ENCODE measurements at places on chromosomes 3 and 15. TPM values are rescaled to one million over a fixed set of nuclear protein-coding genes. Genes with fewer than 3 reads are reported as not detected.

GRCh38 chr15:80834906-80835305 is 55.7 kb downstream of the CEMIP start:
- no peak for DNase-seq

DNA sequence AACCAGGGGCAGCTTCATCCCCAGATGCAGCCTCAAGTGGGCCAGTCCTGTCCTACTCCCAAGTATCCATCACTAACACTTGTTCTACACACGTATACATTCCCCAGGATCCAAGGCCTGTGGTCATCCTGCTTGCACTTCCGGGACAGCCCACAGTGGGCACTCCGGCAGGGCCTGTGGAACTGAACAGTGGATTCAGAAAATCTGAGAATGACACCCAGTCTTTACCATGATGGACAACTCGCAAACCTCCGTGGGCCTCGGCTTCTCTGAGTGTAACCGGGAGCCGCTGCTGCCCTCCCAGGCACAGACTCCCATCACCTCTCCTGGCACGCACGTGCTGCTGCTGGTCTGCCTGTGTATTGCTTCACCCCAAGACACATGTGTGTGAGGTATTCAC is 59.6 kb downstream of the ATP10A start:
- DNase-seq = no peak

DNA sequence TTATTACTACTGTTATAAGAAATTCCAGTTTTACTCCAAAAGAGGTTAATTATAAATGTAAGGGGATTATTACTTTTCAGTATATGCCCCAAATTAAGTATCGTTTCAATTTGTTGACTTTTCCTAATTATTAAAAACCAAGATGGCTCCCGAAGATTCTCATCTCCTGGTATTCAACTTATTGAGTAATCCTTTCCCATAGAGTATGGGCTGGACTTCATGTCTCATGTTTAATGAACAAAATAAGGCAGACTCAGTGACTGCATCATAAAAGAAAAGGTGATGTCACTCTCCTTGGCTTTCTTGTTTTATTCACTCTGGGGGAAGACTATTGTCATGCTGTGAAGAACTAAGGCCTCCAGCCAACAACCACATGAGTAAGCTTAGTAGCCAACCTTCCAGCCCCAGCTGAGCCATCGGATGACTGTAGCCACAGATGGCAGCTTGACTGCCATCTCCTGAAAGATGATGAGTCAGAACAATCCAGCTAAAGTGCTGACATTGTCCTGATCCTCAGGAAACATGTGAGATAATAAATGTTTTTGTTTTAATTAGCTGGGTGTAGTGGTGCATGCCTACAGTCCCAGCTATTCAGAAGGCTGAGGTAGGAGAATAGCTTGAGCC is 17.3 kb downstream of the IGF2BP2 start:
- DNase-seq = peak; percentile 95

DNA sequence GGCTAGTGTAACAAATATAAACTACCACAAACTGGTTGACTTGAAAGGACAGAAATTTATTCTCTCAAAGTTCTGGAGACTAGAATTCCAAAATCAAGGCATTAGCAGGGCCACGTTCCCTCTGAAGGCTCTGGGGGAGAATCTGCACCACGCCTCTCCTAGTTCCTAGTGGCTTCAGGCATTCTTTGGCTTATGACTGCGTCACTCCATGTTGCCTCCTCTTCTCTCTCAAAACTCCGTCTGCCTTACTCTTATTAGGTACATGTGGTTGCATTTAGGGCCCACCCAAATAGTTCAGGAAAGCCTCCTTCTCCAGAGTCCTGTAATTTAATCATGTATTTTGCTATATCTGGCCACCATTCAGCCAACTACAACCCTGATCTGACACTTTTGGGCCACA is 174.8 kb downstream of the PEX5L start:
- no peak for DNase-seq

- no peak for DNase-seq
These were observed 93.1 kb upstream of the KBTBD8 start for GRCh38 chr3:66904831-66905493.

- no peak for DNase-seq
These were observed 119.9 kb upstream of the FHIT start for GRCh38 chr3:61371123-61371522.

GRCh38 chr3:126438186-126438585 is 37.5 kb downstream of the ZXDC start:
- no peak for DNase-seq

GRCh38 chr3:142098964-142099363 is 50.4 kb downstream of the TFDP2 start:
- no peak for DNase-seq

DNA sequence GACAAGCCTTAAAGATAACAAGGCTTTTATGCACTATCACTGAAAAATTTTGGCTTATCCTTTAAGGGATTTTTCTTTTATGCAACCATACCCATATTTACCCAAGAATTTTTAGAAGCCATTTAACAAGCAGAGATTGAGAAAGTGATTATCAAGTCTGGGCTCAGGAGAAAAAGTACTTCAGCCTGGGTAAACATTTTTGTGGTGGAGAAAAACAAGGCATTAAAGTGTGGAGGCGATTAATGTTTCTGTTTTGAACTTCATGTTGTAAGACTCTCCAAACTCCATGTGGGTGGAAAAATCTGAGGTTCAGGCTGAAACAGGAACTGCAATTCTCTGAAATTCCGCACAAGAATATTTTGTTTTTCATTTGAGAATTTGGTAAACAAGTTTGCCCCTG is 260.4 kb upstream of the KCNMB2 start:
- DNase-seq = peak; percentile 14

GRCh38 chr15:90611157-90611556 is 81.4 kb downstream of the CRTC3 start:
- no peak for DNase-seq

DNA sequence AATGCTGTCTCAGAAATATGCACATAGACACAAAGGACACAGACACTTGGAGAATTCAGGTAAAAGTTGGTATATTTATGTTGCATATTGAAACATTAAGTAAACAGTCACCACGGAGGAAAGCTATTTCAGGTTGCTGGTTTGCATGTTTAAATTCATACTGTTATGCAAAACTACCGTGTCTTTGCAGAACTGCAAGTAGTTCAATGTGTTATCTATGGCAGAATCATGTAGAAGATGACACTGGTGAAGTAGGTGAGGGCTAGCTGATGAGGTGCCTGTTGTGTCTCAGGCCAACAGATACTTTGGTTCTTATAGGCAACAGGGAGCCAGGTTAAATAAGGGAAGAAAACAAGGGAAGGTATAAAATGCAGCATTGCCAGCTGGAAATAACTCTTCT is 511.3 kb downstream of the DIPK2A start:
- no peak for DNase-seq

The CEMIP gene
- total RNA-seq = 213 TPM

The CKMT1B gene
- total RNA-seq = not detected

The DYNLT2B gene
- total RNA-seq = 9.6 TPM

The MORF4L1 gene
- total RNA-seq = 388 TPM
